Melanocyte of skin (primary cell): ENCODE measurements at places on chromosomes 6 and 20. TPM values are rescaled to one million over a fixed set of nuclear protein-coding genes. Genes with fewer than 3 reads are reported as not detected.

TRIM15 gene
- not detected in 2 replicates for total RNA-seq

CALHM6 gene
- 0.15 and 1.00 TPM in 2 replicates for total RNA-seq

DACT2 gene
- not detected in 2 replicates for total RNA-seq

SFT2D1 gene
- 25.5 and 47.3 TPM in 2 replicates for total RNA-seq

LTB gene
- total RNA-seq = not detected in 2 replicates

NOTCH4 gene
- 2.9 and 3.0 TPM in 2 replicates for total RNA-seq

MAP3K5 gene
- total RNA-seq = 0.69 and 2.2 TPM in 2 replicates

GABRR2 gene
- total RNA-seq = under 0.01 and 0.34 TPM in 2 replicates

OVOL2 gene
- total RNA-seq = not detected in 2 replicates

MGME1 gene
- total RNA-seq = 14.1 and 24.0 TPM in 2 replicates

SPTLC3 gene
- total RNA-seq = 0.69 and 4.0 TPM in 2 replicates

SNHG17 gene
- 3.1 and 9.1 TPM in 2 replicates for total RNA-seq

PTCRA gene
- total RNA-seq = 1.5 TPM in 1 of 2 replicates, not detected in the other

KCNK17 gene
- total RNA-seq = not detected in 2 replicates

GSTA4 gene
- total RNA-seq = 24.1 and 30.5 TPM in 2 replicates

TFAP2D gene
- total RNA-seq = not detected in 2 replicates

MLIP gene
- 12.3 and 26.5 TPM in 2 replicates for total RNA-seq

CDH4 gene
- total RNA-seq = 0.34 and 2.2 TPM in 2 replicates

TMEM30A gene
- total RNA-seq = 72.6 and 82.8 TPM in 2 replicates

RNF144B gene
- total RNA-seq = 16.3 and 23.9 TPM in 2 replicates

HLA-DQA1 gene
- 0.69 and 2.9 TPM in 2 replicates for total RNA-seq

VSTM2L gene
- 0.31 and 0.33 TPM in 2 replicates for total RNA-seq

RTEL1 gene
- 14.5 and 15.0 TPM in 2 replicates for total RNA-seq

NOX3 gene
- total RNA-seq = not detected in 2 replicates

SCRT2 gene
- not detected in 2 replicates for total RNA-seq

PRL gene
- total RNA-seq = not detected in 2 replicates

ARMC12 gene
- not detected in 2 replicates for total RNA-seq

GHRH gene
- total RNA-seq = not detected in 2 replicates

SULF2 gene
- 7.2 and 31.0 TPM in 2 replicates for total RNA-seq

PREX1 gene
- total RNA-seq = 7.3 and 16.5 TPM in 2 replicates

ULBP1 gene
- under 0.01 TPM in 1 of 2 replicates, not detected in the other for total RNA-seq

ESR1 gene
- 1.5 and 2.4 TPM in 2 replicates for total RNA-seq

PFDN4 gene
- total RNA-seq = 76.6 and 106 TPM in 2 replicates

BTN1A1 gene
- not detected in 2 replicates for total RNA-seq

EYA2 gene
- total RNA-seq = 0.15 TPM in 1 of 2 replicates, not detected in the other

ANGPT4 gene
- total RNA-seq = not detected in 2 replicates

BHLHE23 gene
- total RNA-seq = not detected in 2 replicates

IL22RA2 gene
- total RNA-seq = not detected in 2 replicates

HUS1B gene
- 1.0 and 1.1 TPM in 2 replicates for total RNA-seq

MEP1A gene
- not detected in 2 replicates for total RNA-seq

CAP2 gene
- 2.0 and 6.3 TPM in 2 replicates for total RNA-seq

NT5E gene
- 29.6 and 61.4 TPM in 2 replicates for total RNA-seq

UNC93A gene
- total RNA-seq = not detected in 2 replicates

PTPRK gene
- 36.6 and 44.1 TPM in 2 replicates for total RNA-seq

PRIM2 gene
- total RNA-seq = 36.7 and 47.3 TPM in 2 replicates

SMLR1 gene
- not detected in 2 replicates for total RNA-seq

CST5 gene
- total RNA-seq = not detected in 2 replicates

EDN1 gene
- under 0.01 TPM in 1 of 2 replicates, not detected in the other for total RNA-seq

CCDC170 gene
- under 0.01 and 1.5 TPM in 2 replicates for total RNA-seq

FAM83C gene
- total RNA-seq = not detected in 2 replicates

VWA7 gene
- total RNA-seq = not detected in 2 replicates

KHDC1L gene
- not detected in 2 replicates for total RNA-seq

MRAP2 gene
- 4.0 TPM in 2 replicates for total RNA-seq

CFAP61 gene
- 1.1 and 10.3 TPM in 2 replicates for total RNA-seq

PACRG gene
- 0.34 TPM in 1 of 2 replicates, not detected in the other for total RNA-seq

SEMG1 gene
- total RNA-seq = not detected in 2 replicates

PDE10A gene
- 315 and 433 TPM in 2 replicates for total RNA-seq

DYNLT2 gene
- 1.00 and 1.9 TPM in 2 replicates for total RNA-seq

PRKN gene
- 1.00 and 1.2 TPM in 2 replicates for total RNA-seq
